ENCODE measurements at places on chromosomes 2 and 18.
A peak's percentile ranks its signal among the peaks of the same experiment; 100 is the strongest.

DNA sequence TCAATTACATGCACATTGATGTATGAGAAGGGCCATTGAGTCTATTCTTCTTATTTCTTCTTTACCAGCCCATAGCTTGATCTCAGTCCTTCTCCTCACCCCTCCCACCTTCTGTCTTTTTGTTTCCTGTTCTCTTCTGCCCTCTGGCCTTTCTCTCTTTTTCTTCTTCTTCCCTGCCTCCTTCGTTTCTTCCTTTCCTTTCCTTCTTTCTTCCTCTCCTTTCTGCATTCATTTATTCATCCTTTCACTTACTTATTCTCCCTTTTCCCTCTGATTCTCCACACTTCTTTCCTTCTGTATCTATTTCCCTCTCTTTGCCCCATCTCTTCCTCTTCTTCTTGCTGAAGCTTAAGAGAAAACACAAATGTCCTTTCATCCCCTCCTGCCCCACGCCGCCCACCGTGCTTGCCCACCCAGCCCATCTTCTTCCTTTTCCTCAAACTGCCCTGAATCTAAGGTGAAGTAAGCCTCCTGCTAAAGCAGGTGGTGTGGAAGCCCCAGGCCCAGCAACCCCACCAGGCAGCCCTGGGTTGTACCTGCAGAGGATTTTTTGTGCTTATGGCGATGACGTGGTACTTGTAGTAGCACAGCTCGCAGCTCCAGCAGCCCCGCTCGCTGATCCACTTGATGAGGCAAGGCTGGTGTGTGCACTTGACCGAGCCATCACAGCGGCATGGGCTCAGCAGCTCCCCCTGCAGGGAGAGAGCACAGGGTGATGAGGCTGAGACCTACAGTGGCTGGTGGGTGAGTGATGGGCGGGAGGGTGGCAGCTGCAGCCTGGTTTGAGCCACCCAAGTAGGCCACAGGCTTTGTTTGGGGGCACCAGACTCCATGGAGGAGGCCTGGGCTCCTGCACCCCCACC is 89.0 kb downstream of the MARCHF4 start:
- DNase-seq = peak; percentile 22

GRCh38 chr2:25960920-25961319 is 21.4 kb downstream of the KIF3C start:
- DNase-seq = no peak

GRCh38 chr2:207317378-207317984 is 151.7 kb upstream of the KLF7 start:
- no peak for DNase-seq

DNA sequence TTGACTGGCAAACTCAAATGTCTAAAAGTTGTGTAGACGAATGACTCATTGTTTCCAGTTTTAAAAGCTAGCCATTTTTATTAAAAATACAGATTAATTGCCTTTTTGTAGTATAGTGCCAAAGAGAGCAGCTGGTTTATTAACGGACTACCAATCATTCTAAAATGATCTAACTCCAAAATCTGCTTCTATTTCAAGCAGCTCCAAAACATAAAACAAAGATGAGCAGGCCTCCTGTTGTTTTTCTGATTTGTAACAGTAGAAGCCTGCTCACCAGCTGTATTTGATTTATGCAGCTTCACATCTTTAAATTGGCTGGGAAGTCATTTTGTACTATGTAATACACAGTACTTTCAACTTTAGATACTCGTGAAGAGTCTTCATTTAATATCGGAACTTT is 171.8 kb downstream of the UBR3 start:
- DNase-seq = no peak

DNA sequence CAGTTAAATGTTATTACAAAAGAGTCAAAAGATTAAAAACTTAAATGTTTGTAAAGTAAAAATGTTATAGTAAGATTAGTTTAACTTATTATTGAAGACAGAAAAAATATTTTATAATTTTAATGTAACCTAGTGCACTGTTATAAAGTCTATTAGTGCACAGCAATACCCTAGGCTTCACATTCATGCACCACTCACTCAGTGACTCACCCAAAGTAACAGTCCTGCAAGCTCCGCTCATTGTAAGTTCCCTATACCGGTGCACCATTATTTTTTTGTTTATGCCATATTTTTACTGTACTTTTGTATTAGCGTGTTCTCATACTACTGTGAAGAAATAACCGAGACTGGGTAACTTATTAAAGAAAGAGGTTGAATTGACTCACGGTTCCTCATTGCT is 759.7 kb upstream of the CDH7 start:
- DNase-seq = no peak

DNA sequence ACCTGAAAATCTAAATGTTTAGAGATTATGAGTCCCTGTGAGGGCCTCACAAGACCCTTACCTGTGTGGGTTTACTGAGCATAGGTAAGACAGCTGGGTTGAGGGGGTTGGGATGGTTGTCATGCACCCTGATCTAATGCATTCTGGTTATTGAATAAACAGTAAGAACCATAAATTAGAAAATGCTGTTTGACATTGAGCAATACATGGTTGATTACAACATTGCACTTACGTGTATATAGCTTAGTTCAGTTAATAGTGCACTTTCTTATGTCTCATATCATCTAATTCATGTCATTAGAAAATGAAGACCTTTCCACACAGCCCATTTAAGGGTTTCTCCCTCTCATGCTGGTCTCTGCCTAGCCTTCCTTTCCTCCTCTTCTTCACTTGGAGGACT is 253.5 kb upstream of the ATP5MC3 start:
- DNase-seq = no peak

- no peak for DNase-seq
These were observed 6.0 kb downstream of the SH3BP4 start for GRCh38 chr2:234957834-234958135.

DNA sequence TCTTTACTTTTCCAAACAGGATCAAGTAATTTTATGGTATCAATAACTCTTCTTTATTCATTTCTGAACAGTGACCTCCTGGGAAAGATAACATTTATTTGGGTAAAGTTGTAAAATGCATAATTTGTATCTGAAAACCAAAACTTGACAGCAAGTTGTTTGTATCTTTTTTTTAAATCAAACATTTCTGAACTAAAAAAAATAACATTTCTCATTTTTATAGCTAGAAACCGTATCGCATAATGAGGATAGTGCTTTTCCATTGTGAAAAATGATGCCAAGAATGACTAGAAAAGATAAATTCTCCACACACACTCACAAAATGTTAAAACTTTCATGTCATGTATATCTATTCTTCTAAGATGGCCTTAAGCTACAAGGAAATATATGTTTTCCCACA is 578.2 kb downstream of the RIT2 start:
- DNase-seq = no peak

- DNase-seq = no peak
These were observed 743.6 kb downstream of the RNF144A start for GRCh38 chr2:7660816-7661215.

DNA sequence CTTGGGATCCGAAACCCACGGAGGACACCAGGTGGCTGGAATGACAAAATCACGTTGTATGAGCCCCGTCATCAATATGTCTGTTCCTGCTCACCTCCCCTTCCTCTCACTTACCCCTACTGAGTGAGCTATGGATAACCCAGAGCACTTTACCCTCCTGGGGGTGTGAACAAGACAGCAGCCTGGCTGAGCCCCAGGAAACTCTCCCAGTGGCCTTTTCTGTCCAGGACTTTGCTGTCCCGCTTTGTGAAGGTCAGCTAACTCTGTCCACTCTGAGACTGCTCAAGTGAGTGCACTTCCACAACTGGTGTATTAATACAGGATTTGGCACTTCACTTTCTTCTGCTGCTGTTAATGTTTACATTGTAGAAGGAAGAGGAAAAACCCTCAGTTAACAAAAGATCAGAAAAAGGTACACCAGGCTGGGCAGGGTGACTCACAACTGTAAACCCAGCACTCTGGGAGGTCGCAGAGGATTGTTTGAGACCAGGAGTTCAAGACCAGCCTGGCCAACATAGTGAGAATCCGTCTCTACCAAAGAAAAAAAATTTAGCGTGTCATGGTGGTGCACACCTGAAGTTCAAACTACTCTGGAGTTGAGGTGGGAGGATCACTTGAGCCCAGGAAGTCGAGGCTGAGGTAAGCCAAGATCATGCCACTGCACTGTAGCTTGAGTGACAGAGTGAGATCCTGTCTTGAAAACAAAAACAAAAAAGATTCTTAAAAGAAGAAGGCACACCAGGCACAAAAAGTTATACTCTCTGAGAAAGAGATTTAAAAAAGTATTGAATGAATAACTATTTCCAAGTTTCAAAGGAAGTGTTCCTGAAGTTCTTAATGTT is 90.3 kb downstream of the CLHC1 start:
- DNase-seq = no peak

- no peak for DNase-seq
These were observed 152.2 kb upstream of the NCKAP5 start for GRCh38 chr2:133720429-133720828.

GRCh38 chr2:101815739-101816391 is 118.4 kb downstream of the MAP4K4 start:
- no peak for DNase-seq

DNA sequence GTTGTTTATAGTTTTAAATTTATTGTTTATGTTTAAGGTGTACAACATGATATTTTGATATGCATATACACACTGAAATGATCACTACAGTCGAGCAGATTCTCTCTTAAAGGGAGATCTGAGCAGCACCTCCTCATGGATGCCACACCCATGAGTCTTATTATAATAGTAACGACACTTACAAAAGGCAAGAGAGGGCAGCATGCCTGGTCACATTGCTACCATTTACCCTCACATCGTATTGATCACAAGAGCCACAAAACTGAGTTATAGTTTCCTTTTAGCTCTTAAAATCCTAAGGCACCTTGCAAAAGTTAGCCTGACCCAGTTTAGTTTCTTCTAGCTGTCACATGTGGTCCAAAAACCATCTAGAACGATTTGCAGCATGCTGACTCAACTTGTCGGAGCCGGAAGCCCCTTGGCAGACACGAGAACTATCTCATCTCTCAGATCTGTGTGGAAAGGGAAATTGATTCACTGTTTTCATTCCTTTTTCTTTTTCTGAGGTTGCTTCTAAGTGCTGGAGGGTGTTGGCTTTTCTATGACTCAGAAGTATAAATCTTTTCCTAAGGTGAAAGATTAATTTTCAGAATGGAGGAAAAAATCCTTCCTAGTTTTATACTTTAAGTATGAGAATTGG is 85.3 kb downstream of the CDC42EP3 start:
- DNase-seq = no peak

GRCh38 chr2:233473878-233474277 is 92.7 kb downstream of the USP40 start:
- DNase-seq = no peak

DNA sequence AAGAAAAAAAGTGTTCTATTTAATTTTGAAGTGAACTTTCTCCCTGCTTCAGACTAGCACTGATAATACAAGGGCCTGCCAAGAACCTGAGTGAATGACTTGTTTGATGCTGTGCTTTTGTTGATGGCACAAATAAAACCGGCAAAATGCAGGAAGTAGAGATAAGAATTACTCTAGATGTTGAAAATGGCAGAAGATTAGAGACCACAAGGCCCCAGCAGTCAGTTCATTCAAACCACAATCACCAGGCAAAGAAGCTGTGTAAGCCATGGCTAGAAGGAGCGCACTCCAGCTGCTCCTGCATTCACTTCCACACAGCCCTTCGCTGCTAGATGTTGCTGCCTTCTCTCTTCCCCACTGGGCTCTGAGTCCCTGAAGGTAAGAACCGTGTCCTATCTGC is 297.1 kb downstream of the AGPS start:
- DNase-seq = no peak

DNA sequence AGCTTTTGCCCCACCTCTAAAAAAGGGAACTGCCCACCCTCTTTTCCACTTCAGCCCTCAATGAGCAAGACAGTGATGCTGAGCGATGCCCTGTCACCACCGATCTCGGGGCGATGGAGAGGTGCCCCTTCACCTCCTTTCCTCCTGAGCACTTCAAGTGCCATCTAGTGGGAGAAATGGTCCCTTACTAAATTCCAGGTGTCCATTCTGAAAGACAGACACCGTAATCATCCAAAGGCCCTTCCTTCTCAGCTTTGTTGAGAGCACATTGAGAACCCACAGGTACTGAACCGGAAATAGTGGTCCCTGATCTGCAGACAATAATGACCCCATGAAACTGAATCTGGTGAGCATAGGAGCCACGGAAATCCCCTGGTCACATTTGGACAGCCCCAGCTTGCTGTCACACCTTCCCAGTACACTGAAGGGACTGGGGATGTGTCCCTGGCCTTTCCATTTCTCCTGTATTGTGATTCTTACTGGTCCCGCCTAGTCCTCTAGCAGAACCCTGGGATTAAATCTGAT is 38.5 kb downstream of the KCTD18 start:
- no peak for DNase-seq

DNA sequence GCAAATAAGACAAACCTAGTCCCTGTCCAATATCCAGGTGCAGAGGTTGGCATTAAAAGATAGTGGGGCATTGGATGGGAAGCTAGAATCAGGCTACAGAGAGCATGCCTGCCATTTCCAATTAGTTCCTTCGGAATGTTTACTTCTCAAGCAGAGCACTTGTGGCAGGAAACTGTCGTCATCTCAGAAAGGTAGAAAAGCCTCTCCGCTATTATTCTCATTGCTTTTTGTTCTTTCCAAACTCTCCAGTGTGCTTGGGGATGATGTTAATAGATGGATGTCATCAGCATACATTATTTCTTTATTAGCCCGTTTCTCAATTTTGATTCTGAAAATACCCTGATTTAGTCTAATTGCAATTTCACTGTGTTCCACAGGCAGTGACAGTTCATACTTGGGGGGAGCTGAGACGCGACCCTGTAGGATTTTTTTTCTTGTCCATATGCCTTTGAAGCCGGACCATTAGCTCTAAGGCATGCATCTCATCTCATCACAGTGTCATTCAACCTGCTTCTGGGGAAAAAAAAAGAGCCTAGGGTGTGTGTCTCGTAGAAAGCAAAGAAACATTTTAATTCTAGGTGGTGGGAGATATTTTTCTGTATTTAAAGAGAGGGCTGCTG is 7.7 kb downstream of the ASB18 start:
- DNase-seq = no peak

Measured in neural crest cell (in vitro differentiated cells).